ENCODE measurements at places on chromosomes 6 and 20. TPM values are rescaled to one million over a fixed set of nuclear protein-coding genes. Genes with fewer than 3 reads are reported as not detected.

DEFB132 gene
- not detected for total RNA-seq

SRF gene
- total RNA-seq: 12.5 TPM

DNA sequence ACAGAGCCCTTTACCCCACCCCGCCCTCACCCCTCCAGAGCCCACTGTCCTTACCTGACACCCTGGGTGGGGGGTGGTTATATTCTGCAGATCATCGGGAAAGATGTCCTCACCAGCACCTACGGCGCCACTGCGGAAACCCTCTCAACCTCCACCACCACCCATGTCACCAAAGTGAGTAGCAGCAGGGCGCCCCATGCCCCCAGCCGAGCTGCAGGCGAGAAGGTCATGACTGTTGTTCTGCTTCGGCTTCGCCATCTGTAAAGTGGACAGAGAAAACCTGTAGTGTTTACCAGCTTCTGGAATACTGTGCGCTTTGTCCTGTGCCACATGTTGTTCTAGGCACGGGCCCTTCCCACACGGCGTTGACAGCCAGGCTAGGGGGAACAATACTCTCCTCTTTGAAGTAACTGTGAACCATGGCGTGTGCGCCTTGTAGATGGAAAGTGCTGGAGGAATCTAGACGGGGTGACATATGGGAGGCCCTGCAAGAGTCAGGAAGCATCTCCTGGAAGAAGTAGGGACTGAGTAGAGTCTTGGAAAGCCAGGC lies 16.5 kb upstream of the AAR2 start:
- DNase-seq: no peak

GRCh38 chr20:22447447-22447778 lies 137.0 kb downstream of the FOXA2 start:
- no peak for DNase-seq

DNA sequence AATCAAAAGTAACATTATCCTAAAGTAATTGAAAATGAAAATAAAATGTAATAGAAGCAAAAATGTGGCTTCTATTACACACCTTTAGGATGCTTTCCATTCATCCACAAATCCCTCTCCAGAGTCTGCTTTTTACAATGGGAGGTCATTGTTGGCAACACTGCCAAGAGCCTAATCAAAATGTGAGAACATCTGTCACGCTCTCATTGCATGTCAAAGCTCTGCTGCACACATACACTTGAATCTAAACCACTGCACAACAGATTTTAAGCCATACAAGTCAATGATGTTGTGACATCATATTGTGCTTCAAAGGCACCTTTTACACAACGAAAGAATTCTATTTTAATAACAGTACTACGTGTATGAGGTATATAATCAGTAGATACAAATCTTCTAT lies 82.1 kb downstream of the PREP start:
- no peak for DNase-seq

- DNase-seq: peak; percentile 37
Observed at GRCh38 chr20:36808317-36809257, 35.0 kb upstream of the DSN1 start.

DNA sequence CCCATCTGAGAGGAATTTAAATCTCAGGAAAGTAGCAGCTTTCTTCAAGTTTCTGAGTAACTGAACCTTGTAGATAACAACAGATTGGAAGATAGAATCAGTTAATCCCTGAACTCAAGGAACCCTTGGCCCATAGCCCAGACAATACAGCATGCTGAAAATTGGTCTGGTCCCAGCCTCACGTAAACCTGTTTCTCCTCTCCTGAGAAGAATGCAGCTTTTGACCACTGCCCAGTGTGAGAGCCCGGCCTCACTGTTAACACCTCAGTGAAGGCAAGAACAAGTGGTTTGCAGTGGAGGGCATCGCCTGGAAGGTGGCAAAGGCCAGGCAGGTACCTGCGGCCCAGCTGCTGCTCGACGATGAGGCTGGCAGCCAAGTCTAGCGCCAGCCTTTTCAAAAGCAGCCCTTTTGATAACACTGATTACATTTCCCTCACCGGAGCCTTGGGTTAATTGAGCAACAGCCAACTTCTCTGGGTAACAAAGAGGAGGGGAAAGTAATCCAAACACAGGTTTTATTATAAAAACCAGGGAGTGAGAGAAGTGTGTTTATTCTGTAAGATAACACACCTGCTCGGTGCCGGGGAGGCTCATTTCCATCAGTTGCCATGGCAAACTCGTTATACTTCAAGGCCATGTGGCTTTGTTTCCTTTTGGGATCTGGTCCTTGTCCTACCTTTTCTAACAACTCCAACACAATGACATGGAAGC lies 54.0 kb downstream of the TRAF3IP2 start:
- DNase-seq: no peak

DNA sequence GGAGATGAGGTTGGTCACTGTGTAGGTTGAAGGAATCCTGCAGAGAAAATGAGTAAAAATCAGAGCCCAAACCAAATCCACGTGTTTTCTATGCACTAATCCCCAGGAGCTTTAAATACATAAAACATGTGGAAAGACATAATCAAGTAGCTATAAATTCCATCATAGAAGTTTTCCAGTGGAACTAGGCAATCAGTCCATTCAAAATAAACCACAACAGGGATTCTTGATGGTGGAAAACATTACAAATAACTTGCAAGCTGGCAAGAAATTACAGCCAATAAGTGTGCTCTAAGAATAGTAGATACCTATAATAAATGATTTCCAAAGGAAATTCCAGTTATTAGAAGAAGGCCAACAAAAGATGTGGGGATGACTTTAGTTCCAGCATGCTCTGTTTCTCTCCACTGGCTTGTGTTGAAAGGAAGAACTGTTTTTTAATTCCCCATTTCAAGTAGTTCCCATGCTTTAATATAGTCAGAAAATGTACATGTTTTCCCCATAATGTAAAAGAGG lies 49.8 kb upstream of the ADGRG6 start:
- DNase-seq: no peak

- DNase-seq: no peak
Observed at GRCh38 chr6:42786525-42786985, 4.7 kb downstream of the BICRAL start.

GRCh38 chr6:7703148-7703680 lies 22.7 kb upstream of the BMP6 start:
- peak; percentile 7 for DNase-seq

DNA sequence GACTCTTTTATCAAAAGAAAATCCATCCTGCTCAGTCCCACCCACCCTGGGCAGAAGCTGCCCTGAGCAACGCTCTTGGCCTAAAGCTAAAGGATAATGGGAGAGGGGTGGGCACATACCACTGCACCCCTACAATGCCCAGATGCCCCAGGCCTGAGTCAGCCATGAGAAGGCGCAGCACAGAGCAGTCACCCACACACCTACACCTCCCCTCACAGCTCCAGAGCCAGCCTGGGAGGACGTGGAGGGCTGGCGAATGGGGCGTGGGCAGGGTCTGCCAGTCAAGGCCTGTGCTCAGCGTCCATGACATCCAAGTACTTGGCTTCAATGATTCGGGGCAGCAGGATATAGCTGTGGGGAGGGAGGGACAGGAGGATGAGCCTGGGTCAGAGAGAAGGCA lies 11.5 kb downstream of the SLC4A11 start:
- DNase-seq: no peak

GRCh38 chr20:38863024-38863851 lies 57.7 kb downstream of the PPP1R16B start:
- DNase-seq: peak; percentile 84

DNA sequence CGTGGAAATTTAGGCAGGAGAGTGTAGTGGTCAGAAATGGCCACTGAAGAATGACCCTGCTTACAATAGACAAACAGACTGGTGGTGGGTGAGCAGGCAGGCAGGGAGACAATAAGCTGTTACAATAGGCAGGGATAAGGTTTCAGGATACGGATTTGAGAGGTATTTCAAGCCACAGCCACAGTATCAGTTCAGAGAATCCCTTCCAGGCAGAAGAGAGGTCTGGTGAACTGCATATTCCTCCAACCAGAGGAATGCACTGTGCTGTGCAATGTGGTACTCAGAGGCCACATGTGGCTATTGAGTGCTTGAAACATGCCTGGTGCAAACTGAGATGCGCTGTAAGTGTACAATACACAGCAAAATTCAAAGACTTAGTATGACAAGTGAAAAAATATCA lies 20.6 kb downstream of the RMND1 start:
- no peak for DNase-seq
